Hepatocyte (in vitro differentiated cells): ENCODE measurements at places on chromosomes 5 and 9. TPM values are rescaled to one million over a fixed set of nuclear protein-coding genes. Genes with fewer than 3 reads are reported as not detected.

Gene LCN1
- total RNA-seq = not detected in 2 replicates

Gene F2RL2
- total RNA-seq = 2.3 and 2.6 TPM in 2 replicates

Gene TTC39B
- 15.7 and 19.3 TPM in 2 replicates for total RNA-seq

Gene GPR150
- 0.36 TPM in 1 of 2 replicates, not detected in the other for total RNA-seq

Gene PCDHA2
- total RNA-seq = 2.3 and 3.9 TPM in 2 replicates

Gene GFI1B
- 0.10 TPM in 1 of 2 replicates, not detected in the other for total RNA-seq

Gene FAM153A
- 0.27 and 1.6 TPM in 2 replicates for total RNA-seq

Gene TRPM3
- 0.60 and 1.6 TPM in 2 replicates for total RNA-seq

DNA sequence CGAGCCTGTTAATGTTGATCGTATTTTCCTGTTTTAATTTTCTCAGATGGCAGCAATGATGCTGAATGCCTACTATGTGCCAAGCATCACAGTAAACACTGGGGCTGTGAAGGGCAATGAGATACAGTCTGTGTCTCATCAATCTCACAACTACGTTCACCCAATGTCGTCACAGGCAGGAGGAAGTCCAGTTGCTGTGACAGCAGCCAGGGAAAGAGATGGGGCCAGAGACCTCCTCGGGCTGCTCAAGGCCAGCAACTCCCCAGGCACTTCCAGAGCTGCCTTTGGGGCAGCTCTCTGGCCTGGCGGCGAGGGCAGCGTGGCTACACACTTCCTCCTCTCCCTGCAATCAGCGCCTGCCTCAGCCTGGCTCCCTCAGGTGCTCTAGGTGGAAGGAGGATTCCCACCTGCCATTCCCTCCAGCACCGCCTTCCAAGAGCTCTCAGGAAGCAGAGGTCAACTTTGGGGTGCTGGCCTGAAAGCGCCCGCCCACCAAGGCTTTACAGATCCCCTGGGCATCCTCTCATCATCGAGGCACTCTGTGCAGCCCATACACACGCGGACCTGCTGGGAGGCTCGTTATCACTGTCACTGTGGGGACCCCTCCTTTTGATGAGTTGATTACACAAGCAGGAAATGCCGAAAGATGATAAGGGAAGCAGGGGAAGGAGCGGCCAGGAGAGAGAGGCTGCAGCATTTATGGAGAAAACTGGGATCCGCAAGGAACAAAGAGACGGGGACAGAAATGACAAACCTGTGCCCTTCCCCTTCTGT lies 159.2 kb downstream of the ZDHHC21 start:
- no peak for DNase-seq

GRCh38 chr9:113562653-113563381 lies 99.3 kb downstream of the RGS3 start:
- DNase-seq = no peak

DNA sequence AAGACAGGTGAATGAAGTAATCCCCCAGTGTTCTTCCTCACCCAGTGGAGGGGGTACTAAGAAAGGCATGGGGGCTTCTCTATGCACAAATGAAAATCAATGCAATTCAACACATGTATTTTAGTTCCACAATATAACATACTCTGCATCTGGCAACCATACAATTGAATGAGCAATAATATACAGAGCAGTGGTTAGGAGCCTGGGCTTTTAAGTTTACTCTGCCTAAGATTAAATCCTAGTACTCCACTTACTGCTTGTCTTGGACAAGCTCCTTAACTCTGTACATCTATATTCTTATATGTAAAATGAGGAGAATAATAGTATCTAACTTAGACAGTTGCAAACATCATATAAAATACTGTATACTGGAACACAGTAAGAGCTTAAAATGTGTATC lies 195.4 kb upstream of the TRIM32 start:
- no peak for DNase-seq

- no peak for DNase-seq
Measured at GRCh38 chr5:176535664-176536131, 1.5 kb downstream of the RNF44 start.

DNA sequence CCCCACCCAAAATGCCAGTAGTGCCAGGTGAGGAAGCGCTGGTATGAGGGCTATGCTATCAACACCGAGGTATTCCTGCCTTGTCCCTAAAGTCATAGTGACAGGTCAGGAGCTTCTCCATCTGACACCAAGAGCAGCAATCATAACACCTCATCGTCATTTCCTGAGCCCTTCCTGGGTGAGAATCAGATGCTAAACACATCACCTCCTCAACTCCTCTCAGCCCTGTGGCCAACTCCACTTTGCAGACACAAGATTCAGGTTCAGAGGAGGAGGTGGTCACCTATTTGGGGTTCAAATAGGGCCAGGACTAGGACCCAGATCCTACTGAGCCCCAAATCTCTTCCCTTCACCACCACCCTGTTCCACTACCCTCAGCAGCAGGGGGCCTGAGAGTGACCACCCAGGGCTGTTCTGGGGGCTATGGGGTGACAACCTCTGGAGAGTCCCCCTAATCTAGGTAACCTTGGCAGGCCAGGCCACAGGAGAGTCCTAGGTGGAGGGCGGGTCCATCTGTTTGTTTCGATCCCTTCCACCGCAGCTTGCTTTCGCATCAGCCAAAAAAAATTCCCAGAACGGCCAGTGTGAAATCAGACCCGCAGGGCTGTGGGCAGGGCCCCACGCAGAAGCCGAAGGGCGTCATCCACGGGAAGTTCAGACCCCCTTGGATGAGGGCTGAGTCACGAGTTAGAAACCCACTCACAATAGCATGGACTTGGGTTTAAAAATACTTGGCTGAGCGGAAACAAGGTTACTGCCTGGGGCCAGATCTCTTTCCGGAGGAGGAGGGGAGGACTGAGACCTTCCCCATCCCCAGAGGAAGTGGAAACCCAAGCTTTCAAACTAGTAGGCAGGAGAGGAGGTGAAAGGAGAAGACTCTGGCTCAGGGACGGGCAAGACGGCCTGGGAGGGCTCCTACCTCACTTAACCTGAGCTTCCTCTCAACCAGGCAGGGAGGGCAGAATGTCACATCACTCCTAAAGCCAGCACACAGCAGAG lies 8.7 kb downstream of the STK10 start:
- no peak for DNase-seq

- DNase-seq = no peak
Measured at GRCh38 chr9:33381231-33381791, 21.1 kb downstream of the AQP7 start.

DNA sequence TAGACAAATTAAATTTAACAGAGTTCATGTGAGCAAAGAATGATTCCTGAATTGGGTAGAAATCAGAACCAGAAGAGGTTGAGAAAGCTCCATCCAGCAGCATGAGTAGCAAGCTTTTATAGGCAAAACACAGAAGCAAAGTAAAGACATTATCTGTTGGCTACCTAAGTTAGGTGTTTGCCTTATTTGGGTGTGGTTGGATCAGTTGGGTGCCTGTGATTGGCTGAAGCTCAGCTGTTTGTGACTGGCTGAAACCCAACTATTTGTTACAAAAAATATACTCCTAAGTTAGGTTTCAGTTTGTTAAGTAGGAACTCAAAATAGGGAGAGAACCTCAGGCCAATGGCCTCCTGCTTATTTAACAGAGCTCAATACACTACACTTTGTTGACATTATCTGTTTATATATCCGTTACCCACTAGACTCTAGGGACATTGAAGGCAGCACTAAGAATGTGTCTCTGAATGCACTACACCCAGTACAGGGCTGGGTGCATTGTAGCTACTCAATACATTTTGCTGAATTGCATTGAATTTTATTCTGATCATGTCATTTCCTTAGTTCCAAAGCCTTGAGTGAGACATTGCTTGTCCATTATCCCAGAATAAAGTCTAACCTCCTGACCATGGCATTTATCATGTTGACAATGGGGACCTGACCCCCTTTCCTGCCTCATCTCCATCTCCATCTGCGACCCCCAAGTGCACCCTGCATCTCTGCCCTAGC lies 98.7 kb downstream of the CCDC192 start:
- DNase-seq = no peak

- DNase-seq = no peak
Measured at GRCh38 chr5:128633901-128634300, 95.9 kb upstream of the FBN2 start.

GRCh38 chr5:141494761-141495452 lies 6.0 kb downstream of the PCDHGC5 start:
- DNase-seq = no peak

DNA sequence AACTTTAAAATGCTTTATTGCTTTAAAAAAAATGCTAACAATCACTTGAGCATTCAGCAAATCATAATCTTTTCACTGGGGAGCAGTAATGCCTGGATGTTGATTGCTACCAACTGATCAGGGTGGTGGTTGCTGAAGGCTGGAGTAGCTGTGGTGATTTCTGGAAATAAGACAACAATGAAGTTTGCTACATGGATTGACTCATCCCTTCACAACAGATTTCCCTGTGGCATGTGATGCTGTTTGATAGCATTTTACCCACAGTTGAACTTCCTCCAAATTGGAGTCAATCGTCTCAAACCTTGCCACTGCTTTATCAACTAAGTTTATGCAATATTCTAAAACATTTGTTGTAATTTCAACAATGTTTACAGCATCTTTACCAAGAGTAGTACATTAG lies 83.3 kb downstream of the MLLT3 start:
- DNase-seq = no peak

GRCh38 chr5:41161271-41161670 lies 52.1 kb downstream of the C6 start:
- DNase-seq = no peak

- DNase-seq = no peak
Measured at GRCh38 chr5:134022333-134022732, 17.6 kb upstream of the VDAC1 start.

DNA sequence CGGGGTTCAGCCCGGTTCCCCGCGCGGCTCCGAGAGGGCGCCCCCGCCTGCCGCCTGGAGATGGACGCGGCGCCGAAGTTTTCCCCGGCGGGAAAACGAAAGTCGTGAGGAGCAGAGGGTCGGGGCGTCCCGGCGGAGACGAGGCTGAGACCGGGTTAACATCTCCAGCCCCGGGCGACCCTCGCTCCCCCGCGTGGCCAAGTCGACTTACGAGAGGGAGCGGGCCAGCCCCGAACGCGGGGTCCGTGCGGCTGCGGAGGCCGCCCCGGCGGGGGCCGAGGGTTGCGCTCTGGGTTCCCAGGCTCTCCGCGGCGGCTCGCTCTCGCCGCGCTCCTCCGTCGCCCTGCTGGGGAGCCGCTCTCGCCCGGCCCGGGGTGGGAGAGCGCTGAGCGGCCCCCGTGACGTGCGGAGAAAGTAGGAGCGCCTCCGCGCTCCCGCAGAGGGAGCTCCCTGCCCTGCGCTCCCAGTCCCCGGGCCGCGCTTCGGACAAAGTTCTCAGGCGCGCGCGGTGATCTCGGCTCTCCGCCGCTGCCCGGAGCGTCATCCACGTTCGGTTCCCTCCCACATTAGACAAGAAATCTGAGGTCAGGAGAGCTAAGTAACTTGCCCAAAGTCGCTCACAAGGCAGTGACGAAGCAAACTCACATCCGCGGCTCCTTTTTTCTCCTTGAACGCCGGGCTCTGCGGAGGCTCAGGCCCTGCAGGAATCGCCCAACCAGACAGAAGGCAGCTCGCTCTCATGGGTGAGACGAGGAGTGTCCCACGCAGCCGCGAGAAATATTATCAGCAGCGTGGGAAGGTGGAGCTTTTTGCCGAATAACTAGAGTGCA lies 1.2 kb upstream of the GCNT4 start:
- DNase-seq = peak; percentile 88

- DNase-seq = no peak
Measured at GRCh38 chr5:75656311-75657003, 45.2 kb downstream of the ANKDD1B start.

- no peak for DNase-seq
Measured at GRCh38 chr5:122404653-122405362, 92.8 kb downstream of the SNCAIP start.

- DNase-seq = no peak
Measured at GRCh38 chr5:40985501-40985900, 76.2 kb downstream of the C7 start.
